ENCODE measurements at places on chromosomes 1 and 21.

GRCh38 chr1:966135-966703 lies at the start of gene PLEKHN1:
TSS of gene PLEKHN1 (plus strand) at chr1:966482. CDS start at chr1:966532, 50 bp downstream.
- DNase-seq: no peak

GRCh38 chr1:192608671-192609070 lies 27.3 kb upstream of the RGS13 start:
- DNase-seq: no peak

DNA sequence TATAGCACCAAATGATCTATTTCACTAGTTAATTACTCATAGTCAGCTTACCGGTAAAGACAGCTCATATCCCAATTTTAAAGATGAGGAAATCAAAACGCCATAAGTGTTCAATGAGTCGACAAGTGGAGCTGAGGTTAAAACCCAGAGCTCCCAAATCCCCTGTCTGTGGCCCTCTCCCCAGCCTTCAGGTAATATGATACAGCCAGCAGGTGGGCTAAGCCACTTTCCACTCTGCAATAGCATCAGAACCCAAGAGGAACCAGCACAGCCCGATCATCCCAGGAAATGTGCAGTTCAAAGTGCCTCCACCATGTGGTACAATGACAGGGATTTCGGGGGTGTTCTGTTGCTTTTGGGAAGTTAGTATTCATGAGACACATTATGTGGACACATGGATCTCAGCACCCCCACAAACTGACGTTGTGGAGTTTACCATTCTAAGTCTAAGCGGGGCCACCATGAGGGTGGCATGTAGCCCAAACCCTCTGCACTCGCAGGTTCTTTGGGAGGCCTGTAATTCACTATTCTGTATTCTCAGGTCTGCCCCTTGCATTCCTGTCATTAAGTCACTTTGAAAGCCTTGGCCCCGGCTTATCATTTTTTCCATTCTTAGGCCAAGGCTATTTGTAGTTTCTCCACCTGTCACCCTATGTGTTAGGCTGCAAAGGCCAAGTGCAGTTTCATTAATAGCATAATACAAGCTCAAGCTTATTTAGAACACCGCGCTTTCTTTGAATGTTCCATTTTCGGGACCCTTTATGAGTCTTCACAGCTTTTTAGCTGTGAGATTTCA lies 26.3 kb upstream of the ACTN2 start:
- DNase-seq: no peak

DNA sequence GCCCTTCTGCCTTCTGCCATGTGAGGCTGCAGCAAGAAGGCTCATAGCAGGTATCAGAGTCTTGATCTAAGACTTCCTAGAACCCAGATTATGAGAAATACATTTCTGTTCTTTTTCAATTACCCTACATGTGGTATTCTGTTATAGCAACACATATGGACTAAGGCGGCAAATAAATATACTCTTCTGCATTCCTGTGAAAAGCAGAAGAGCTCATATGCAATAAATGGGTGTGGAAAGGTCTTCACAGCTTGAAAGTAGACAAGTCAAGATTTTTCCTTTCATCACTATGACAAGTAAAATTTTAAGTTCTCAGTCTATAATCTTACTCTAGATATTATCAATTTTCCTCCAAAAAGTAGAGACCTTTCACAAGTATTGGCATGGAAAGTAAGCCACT lies 36.6 kb downstream of the TNFSF18 start:
- no peak for DNase-seq

- DNase-seq: peak; percentile 76
Observed at GRCh38 chr1:111513410-111514020, 10.1 kb upstream of the ADORA3 start.

DNA sequence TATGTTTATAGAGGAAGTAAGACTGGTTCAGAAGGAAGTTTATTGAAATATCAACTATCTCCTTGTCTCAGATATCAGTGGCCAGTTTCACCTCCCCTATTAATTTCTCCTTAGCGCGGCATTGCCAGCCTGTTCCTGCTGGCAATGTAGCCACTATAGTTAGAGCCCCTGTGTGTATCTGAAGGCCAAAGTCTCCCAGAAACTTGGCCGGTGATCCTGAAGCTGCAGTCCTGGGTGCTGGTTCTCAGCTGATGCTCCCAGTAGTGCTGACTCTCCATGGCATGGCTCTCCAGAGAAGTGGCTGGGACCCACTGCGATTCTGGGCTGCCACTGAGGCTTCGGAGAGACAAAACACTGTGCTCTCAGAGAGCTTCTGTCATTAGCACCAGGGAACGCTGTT lies 59.9 kb downstream of the TNN start:
- no peak for DNase-seq

- no peak for DNase-seq
Observed at GRCh38 chr1:185207980-185208602, 51.1 kb downstream of the SWT1 start.

DNA sequence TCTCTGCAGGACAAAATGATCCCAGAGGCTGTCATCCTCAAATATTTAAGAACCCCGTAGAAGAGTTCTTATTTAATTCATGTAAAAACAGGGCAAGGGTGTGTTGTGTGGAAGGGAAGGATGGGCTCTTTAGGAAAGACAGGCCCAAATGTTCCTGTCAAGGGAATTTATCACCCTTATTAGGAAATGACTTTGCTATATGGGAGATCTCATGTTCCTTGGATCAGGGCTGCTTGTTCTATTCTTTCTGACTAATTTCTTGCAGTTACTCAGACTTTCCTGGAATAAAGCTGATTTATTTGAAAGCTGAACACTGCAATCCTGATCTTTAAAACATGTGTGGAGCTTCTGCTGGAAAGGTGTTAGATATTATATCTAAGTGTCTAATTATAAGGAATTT lies 72.8 kb downstream of the SELENOF start:
- no peak for DNase-seq

DNA sequence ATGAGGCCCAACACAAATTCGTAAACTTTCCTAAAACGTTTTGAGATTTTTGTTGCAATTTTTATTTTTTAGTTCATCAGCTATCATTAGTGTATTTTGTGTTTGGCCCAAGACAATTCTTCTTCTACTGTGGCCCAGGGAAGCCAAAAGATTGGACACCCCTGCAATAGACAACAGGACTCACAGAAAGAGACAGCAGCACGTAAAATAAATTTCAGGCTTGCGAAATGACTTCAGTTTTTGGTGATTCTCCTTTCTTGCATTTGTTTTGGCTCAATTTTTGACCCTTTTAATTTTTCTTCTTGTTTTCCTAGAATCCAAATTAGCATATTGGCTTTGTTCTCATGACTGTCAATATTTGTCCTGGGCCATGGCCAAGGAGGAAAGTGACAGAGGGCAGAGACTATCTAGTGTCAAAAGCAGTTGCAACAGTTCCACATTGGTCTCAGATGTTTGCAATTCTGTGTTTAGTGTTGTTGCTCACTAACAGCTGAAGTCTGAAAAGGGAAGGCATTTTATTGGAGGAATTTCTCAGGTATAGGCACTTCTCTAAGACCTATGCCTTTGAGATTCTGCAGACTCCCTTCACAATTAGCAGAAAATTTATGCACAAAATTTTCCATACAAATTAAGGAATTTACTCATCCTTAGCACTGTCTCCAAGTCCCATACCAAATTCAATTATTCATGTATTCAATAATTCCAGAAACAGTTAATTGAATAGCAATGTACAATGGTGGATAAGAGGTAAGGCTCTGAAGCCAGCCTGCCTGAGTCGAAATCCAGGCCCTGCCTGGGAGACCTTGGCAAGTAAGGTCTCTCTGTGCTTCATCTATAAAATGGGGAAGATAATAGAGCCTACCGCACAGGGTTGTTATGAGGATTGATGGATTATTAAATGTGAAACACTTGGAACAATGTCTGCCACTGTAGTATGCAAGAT lies 160.9 kb upstream of the IVNS1ABP start:
- DNase-seq: no peak

DNA sequence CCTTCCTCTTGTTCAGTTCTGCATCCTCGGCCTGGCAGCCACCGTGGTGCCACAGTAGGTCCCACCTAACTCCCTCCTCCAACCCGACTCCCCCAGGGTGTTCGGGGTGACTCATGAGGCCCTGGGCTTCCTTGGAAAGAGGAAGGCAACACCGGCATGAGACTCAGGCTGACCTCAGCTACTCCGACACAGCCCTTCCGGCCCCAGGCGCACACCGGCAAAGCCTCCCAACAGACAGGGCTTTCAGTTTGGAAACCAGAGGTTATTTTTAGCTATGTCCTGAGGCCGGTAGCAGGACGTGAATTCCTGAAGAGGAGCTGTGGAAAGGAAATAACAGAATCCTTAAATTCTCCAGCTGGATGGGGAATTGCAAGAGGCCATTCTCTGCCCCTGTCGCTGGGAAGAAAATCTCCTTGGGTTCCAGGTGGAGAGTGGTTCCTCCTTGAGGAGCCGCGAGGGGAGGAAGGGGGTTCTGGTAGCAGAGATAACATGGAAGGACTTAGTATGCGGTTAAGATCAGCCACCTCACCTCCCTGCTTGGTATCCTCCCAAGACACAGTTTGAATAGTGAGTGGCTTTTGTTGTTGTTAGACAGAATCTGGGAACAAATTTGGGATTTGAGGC lies 24.4 kb downstream of the PLXNA2 start:
- DNase-seq: no peak

- DNase-seq: no peak
Observed at GRCh38 chr1:41241354-41241748, 755 bp downstream of the SCMH1 start.

- no peak for DNase-seq
Observed at GRCh38 chr1:190507357-190507756, 29.7 kb upstream of the BRINP3 start.

DNA sequence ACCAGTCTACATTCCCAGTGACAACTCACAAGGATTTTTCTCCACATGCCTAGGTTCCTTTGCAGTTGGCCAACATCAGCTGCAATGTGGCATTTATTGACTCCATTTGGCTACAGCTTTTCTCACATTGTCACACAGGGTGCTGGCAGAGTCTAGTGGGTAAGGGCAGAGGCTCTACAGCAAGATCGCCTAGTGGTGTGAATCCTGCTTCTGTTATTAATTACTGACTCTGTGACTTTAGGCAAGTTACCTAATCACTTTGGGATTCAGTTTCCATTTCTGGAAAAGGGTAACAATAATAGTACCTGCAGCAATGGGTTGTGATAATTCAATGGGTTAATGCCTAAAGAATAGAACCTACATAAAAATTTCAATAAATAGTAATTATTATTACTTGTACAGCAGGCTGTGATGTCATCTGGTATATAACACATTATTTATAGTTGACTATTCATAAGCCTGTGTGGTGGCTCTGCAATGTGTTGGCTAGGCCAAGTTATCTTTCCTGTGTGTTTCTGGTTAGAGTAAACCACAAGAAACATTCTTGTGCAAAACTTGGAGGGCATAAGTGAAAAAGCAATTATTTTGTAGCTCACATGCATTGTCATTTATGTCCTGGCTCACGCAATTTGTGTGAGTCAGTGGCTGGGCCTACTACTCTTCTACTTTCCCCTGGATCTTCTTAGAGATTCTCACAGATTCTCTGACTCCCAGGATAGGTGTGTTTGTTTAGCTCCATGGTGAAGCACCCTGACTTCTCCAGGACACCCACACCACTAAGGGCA lies 59.5 kb downstream of the PTGS2 start:
- no peak for DNase-seq

DNA sequence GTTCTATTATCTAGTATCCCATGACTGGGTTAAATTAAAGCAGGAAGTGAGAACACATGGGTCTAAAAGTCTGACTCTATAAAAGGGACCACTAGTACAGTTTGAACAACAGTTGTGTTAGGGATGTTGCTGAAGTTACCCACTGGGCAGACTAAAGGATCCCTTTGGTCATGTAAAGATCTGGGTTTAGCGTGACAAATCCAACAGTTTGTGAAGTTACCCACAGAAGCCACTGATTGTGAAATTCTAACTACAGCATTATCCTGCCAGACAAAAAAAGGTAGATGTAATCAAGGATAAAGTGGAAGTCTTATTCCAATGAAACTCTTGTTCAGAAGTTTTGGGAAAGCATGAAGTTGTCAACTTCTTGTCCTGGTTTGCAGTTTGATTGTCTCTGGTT lies 5.7 kb downstream of the QSOX1 start:
- no peak for DNase-seq

DNA sequence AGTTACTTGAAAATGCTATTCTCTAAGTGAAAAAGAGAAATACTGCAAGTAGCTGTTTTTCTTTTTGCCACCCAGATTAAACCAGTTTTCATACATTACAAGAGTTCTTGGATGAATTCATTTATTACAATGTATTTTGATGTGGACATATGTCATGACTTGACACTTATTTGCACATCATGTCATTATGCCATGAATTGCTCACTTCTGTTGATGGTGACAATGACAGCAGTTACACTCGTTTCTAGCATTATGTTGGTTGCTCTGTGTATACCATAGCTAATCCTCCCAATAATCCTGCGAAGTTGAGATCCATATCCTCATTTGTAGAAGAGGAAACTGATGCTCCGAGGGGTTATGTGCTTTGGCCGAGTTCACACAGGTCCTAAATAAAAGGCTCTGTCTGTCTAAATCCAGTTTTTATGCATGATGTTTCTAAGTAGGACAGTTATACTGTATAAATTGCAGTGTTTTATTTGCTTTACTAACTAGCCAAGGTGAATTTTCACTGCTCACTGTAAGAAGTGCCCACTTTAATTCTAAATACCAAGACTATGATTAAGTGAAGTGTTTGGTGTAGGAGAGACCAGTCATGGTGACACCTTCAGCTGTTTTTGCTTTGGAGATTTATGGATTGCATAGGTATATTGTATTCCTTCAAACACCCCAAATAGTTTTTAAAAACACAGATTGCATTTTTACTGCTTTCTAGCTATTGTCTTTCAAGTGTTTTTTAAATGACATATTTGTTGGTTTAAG lies 56.7 kb downstream of the PRDM2 start:
- no peak for DNase-seq

DNA sequence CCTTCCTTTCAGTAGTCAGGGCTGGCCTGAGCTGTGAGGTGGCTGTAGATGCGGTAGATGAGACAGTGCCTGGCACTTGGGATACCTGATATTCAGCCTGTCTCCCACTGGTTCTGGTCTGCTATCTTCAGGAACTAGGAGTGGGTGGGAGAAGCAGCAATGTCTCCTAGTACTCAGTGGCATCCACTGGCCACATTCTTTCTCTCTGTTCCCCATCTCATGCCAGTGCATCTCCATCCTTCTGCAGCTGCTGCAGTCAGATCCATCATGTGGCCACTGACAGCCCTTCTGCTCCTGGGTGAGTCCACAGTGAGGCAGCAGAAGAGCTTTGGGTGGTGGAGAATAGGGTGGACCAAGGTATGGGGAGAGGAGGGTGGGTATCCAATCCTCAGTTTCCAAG lies 1.1 kb downstream of the FCRLB start:
- DNase-seq: no peak

DNA sequence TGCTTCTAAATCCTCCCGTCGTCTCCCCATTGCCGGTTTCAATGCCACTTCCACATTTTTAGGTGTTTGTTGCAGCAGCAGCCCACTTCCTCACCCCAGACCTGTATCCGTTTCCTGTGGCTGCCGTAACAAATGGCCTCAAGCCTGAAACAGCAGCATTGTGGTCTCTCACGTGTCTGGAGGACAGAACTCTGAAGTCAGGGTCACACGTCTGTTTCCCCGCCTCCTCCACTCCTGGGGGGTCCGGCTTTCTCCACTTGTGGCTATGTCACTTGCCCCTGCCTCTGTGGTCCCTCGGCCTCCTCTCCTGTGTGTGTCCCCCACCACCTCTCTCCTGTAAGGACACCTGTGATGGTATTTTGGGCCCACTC lies 21.8 kb downstream of the TRPM2 start:
- DNase-seq: peak; percentile 25

- no peak for DNase-seq
Observed at GRCh38 chr1:941015-941587, 17.4 kb downstream of the SAMD11 start.

- no peak for DNase-seq
Observed at GRCh38 chr1:115465802-115466363, 127.8 kb upstream of the NGF start.

- DNase-seq: peak; percentile 75
Observed at GRCh38 chr1:158999316-159000069, 10.2 kb upstream of the IFI16 start.

- DNase-seq: no peak
Observed at GRCh38 chr1:180183426-180183825, 28.8 kb downstream of the QSOX1 start.
